ENCODE measurements at places on chromosomes 7 and 10.

GRCh38 chr10:131979821-131980270 is 1.9 kb downstream of the BNIP3 start:
- no peak for DNase-seq

DNA sequence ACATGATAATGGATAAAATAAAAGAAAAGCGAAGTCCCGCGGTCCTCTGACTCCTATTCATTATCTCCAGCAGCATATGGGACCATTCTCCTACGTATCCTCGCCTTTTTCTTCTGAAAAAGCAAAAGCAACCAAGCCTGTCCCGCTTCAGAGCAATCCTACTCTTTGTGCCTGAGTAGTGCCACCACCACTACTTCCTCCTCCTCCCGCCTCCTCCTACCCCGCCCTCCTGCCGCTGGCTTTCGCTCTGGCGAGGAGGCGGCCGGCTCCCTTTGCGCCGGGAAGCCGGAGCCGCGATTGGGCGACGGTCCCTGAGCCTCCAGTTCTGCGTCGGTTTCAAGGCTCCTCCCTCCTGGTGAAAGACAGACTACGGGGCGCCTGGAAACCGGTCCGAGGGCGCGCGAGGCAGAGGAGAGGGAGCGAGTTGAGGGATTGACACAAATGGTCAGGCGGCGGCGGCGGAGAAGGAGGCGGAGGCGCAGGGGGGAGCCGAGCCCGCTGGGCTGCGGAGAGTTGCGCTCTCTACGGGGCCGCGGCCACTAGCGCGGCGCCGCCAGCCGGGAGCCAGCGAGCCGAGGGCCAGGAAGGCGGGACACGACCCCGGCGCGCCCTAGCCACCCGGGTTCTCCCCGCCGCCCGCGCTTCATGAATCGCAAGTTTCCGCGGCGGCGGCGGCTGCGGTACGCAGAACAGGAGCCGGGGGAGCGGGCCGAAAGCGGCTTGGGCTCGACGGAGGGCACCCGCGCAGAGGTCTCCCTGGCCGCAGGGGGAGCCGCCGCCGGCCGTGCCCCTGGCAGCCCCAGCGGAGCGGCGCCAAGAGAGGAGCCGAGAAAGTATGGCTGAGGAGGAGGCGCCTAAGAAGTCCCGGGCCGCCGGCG is at the start of gene FZD1:
FZD1 (plus strand) TSS at position 388 of the 878 bp plus-strand sequence; CDS start at position 836, 448 bp downstream.
- peak; percentile 55 for DNase-seq

- DNase-seq, result no peak
These were observed 8.4 kb downstream of the TLX1 start for GRCh38 chr10:101139421-101139911.

DNA sequence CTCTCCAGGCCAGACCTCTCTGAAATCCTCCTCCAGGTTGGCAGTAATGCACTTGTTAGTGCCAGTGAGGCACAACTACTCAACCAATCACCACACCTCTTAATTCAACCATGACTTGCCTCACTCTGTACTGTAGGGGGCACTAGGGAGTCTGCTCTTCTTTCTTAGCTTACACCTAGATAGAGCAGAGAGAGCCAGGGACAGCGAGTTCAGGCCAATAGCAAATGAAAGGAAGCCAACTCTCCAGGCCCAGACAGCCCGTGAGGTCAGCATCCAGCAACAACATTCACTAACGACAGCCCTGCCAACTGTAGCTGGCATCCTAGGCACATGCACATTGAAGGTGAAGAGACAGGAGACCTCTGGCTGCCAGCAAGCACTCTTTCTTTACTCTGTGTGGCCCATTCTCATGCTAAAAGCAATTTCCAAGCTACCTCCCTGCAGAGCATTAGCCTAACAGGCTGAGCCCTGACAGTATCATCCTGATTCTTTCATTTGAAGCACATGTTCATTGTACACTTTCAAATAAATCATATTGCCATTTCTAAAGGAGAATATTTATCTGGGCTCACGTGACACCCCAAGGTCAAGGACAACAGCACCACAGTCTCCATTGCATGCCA is 136.3 kb downstream of the DPY19L1 start:
- DNase-seq, result peak; percentile 7

- no peak for DNase-seq
These were observed 42.3 kb downstream of the SH2D4B start for GRCh38 chr10:80579849-80580637.

DNA sequence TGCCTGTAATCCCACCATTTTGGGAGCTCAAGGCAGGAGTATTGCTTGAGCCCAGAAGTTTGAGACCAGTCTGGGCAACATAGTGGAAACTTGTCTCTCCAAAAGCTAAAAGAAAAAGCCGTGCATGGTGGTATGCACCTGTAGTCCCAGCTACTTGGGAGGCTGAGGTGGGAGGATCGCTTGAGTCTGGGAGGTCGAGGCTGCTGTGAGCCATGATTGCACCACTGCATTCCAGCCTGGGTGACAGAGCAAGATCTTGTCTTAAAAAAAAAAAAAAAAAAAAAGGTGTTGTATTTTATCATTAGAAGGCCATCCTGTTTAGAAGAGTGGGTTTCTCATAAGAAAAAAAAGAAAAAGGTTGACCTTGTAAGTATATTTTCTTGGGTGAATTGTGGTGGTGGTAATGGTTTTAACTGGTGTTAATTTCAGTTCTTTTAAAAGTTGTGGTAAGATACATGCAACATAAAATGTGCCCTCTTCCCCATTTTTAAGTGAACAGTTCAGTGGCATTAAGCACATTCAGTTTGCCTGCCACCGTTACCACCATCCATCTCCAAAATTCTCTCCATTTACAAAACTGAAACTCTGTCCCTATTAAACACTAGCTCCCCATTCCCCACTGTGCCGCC is 34.7 kb downstream of the GRIFIN start:
- DNase-seq, result no peak

GRCh38 chr10:78541481-78542140 is 507.9 kb downstream of the RPS24 start:
- no peak for DNase-seq

- DNase-seq, result no peak
These were observed 19.5 kb upstream of the DLG5 start for GRCh38 chr10:77946084-77946483.

DNA sequence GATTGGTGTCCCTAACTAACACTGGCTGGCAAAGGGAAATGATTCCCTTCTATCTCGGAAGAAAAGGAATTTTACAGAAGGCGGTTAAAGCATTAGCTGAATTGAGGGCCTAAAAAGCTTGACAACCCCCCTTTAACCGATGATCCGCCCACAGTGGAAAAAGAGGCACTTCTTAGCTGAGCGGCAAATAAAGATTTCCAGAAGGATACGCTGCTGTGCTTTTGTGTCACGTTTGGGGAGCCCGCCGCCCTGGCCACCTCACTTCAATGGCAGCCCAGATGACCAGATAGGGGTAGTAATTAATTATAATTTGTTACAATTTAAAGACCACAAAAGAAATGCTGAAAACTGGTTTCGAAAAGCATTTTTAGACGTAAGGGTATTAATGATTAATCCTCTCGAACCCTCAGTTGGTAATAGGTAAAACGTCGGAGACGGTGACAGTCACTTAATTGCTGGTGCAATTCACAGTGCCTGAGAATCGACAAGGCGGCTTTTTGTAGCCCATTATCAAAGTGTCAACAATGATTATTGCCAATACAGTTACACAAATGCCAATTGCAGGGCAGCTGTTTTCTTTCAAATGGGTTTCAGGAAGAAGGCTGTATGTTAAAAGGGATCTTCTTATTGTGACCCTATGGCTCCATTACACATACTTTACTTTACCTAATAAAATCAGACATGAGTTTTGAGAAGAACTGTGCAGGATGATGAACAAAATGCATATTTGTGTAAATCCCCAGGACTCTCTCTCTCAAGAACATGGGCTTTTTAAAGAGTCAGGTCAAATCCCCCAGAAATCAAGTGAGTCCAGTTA is 154.1 kb downstream of the PIP4K2A start:
- DNase-seq, result no peak

- no peak for DNase-seq
These were observed 503.6 kb upstream of the MGMT start for GRCh38 chr10:128963211-128964099.

DNA sequence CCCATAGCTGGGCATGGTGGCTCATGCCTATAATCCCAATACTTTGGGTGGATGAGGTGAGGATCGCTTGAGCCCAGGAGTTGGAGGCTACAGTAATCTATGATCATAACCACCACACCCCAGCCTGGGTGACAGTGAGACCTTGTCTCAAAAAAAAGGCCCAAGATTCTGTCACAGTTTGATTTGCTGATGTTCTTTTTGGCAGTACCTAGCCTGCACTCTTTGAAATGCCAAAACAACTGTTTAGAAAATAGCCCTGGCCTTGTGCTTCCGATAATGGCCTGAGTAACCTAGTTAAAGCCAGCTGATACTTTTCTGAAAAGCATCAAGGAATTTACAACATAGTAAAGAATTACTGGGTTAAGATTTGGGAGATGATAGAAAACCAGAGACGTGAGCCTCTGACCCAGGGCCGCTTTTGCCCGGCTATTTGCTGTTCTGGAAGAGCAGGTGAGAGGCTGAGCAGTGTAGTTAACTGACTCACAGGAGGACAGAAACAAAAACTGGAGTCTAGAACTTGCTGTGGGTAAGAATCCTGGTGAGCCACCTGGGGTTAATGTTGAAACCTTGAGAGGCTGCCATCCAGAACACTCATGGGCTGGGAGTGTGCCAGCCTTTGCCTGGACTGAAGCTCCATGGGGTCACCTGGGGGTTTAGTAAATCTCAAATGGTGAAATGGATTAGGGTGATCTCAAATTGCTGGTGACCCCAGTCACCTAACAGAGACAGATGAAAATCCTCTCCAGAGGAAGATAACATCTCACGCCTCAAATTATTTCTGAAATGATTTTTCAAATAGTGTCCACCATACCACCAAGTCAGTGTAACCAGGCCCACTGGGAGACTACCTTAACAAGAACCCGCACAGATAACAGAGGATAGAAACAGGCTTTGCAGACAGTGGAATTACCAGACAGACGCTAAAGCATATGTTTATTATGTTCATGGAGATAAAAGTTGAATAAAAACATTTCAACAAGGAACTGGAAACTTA is 51.8 kb downstream of the GALNT11 start:
- no peak for DNase-seq

- no peak for DNase-seq
These were observed 127.9 kb upstream of the STK17A start for GRCh38 chr7:43454936-43455518.

DNA sequence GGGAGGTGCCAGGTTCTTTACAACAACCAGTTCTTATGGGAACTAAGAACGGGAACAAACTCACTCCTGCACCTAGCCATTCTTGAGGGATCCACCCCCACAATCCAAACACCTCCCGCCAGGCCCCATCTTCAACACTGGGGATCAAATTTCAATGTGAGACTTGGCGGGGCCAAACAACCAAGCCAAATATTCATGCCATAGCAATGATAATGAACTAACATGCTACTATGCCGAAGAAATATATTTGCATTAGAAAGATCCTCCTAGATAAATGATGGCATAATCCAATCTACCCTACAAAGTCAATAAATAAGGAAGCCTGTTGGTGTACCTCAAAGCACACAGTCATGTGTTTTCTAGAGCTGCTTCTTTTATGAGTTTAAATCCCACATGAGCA is 57.6 kb downstream of the CCDC71L start:
- DNase-seq, result no peak

- no peak for DNase-seq
These were observed 221.6 kb upstream of the NRP1 start for GRCh38 chr10:33556103-33556502.

All from CD4-positive, alpha-beta T cell treated with Interleukin-17A for 1 hour (primary cell).